H1 (cell line): ENCODE measurements at places on chromosomes 5 and 9.

DNA sequence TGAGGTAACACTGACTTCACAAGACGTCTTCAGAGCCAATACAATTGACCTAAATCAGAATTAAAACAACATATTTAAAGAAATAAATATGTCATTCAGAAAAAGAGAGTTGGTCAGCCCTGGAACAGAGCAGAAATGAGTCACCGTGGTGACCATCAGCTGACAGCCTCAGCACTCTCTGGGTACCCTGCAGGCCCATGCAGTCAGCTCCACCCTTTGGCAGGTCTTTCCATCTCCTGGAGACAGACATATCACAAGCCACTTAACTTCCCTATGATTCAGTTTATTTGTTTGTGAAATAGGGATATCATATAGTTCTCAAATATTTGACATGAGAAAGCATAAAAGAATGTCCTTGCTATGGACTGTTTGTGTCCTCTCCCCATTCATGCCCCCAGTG is 151.6 kb upstream of the MEF2C start:
- no peak for DNase-seq

DNA sequence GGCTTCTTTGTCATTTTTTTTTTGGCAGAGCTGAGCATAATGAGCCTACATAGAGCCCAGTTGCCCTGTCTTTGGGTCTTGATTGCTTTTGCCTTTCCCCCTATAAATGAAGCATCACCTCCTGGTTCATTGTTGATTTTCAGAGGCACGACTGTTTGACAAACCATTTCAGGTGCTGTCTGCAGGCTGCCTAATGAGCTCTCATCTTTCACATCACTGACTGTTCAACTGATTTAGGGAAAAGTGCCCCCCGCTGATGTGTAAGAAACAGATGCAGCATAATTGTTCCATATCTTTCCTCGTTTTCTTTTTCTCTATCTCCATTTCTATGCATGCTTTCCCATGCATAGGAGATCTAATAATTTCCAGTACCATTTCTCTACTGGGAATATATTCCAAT is 338.6 kb downstream of the TMEM38B start:
- DNase-seq: no peak

- no peak for DNase-seq
Measured at GRCh38 chr9:136861874-136862457, 4.1 kb downstream of the EDF1 start.

DNA sequence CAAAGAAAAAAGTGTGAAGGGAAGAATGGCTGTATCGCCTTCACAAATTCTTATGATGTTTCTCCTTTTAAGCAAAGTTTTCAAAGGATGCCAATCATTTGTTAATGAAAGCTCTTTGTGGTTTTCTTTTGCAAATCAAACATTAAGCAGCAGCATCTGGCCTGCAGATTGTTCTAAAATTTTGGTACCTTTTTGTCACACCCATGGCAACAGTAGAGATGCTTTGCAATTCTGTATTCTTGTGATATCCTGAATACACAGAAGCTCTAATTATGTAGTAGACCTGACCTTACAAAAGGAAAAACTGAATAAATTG is 79.8 kb downstream of the CDO1 start:
- DNase-seq: no peak

DNA sequence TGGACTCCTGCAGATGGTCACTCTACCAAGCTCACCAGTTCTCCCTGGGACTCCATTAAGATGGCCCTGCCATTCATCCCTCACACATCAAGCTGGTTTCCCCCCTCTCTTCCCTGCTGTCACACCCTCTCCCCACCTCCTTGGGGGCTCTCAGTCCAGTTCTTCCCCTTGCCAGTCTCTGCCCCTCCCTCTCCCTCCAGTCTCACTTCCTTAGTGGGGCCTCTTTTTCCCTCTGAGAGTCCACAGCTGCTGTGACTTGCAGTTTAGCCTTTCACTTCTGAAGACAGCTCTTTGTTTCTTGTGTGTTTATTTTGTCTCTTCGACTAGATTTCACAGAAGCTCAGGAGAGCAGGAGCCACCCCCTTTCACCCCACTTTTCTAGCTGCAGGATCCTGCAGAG is 10.5 kb downstream of the DOCK2 start:
- DNase-seq: no peak

DNA sequence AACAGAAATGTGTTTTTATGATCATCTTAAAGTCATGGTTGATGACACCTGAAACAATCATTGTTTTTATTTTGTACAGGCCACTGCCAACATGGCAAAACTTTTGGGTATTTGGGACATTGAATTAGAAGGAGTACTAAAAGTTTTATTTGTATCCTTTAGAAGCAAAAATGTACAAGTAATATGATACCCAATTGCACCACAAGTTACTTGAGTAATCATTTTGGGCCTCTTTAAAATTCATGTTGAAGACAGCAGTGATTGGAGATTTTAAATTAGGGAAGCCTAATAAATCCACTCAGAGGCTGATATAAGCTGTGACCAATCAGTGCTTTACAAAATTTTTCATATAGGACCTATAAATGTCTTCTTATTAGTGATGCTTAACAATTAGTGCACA is 212.9 kb downstream of the MARCHF11 start:
- DNase-seq: no peak

DNA sequence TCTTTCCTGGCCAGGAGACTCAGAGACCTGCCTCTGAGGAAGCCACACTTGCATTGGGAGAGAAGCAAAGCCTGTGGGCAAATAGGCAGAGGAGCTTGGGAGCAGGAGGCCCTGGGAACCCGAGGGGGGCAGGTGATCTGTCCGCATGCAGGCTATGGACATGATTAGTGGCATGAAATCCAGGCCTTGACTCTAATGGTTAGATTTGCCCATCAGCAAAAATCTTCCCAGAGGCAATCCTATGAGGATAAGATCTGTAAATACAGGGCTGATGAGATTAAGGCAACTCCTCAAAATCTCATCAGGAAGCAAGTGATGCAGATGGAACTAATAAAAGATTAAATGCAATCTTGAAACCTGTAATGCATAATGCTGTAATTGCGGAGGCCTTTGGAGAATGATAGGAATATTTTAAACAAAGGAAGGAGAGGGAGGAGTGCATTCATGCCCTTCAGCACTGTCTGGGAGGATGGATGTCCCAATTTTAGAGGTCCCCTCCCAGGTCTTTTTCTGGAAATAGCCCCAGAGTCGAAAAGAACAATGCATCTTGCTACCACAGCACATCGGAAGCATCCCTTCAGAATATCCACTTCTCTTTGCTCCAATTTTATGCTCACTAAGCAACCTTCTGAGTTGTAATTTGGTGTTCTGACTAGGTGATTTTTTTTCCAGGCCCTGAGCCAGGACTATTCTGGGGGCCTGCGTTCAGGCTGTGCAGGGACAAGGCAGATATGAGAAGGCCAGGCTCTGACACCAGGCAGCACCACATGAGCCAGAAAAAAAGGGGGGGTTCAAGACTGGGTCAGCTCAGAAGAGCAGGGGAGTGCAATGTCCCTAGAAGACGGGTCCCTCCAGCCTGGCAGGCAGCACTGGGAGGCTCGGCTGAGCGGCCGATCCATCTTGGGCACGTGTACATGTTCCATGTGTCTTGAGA is 66.5 kb downstream of the MED10 start:
- no peak for DNase-seq

GRCh38 chr5:107232788-107233187 is 437.9 kb downstream of the EFNA5 start:
- no peak for DNase-seq

- DNase-seq: no peak
Measured at GRCh38 chr9:76045221-76045620, 154.7 kb downstream of the PCSK5 start.

DNA sequence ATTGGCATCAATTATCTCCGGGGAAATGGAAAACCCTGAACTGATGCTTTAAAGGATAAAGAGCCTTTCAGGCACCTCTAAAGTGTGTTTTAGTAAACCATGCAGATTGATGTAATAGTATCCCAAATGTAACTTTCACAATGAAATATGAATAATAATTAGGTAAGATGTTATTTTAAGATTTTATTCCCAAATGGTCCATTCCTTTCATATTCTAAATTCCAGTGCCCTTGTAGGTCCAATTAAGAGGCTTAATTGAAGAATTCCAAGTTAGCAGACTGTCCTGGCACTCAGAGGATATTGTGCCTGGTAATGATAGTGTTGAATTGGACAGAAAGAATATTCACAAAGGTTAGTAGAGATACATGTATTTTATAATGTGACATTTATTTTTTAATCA is 352.5 kb upstream of the NUDT12 start:
- no peak for DNase-seq

DNA sequence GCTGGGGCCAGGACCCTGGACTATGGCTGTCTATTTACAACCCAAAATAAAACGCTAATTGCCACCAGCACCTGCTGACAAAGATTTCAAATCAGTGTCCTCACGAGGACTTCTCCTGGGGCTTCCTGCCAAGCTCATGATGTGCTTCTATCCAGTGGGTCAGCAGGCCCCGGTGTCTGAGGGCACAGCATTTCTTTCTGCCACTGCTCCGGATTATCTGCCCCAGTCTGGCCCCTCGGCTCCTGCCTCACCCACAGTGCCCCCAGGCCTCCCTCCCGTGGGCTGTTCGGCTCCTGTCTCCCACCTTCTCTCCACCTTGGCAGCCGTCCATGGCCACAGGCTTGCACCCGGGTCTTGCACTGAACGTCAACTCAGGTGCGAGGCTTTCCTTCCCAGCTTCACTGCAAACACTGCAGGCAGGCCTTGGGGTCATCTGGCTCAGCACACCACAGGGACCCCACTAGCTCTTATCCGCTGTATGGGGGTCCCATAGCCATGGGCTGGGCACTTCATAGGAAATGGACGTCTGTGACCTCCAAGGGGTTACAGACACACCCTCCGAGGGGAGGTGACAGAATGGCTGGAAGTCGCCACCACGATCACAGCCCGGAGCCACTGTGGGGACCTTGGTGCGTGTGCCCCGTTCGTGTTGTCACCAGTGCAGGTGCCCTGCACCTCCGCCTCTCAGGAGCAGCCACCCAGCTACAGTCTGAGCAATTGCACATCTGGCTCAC is 43.8 kb upstream of the FCN1 start:
- no peak for DNase-seq

DNA sequence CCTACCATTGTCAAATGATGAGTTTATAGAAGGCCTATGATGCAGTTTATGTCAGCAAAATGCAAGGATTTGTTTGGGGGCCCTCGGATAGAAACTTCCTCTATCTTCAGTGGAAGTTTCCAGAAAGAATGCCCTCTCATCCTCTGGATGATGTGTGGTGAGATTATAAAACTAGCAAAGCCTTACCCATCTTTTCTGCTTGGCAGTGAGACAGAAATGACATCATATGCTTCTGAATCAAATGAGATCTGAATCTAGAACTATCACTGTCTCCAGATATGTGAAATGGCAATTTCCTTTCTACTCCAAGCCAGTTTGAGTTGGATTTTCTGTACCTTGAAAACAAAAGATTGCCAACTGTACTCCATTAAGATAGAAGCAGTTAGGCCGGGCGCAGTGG is 60.4 kb upstream of the CKMT2 start:
- DNase-seq: no peak
